ENCODE measurements at places on chromosomes 2 and 18. TPM values are rescaled to one million over a fixed set of nuclear protein-coding genes. Genes with fewer than 3 reads are reported as not detected.
A peak's percentile ranks its signal among the peaks of the same experiment; 100 is the strongest.

DNA sequence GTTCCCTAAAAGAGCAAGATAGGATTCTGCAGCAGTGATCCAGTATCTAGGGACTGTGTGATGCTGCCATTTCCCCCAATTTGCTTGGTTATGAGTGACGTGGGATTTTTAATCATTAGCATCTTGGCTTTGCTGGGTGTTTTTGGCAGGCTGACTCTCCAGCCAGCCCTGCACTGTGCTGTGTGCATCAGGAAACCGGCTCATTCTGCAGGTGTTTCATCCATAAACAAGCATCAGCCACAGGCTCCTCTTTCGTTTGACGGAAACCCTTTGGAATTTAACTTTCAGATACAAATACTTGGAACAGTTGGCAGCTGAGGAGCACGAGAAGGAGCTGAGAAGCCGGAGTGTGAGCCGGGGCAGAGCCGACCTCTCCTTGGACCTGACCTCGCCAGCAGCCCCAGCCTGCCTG lies 135.9 kb downstream of the TPGS2 start:
- DNase-seq: no peak

- no peak for DNase-seq
These were observed 1635.0 kb upstream of the ACVR2A start for GRCh38 chr2:146209842-146210275.

DNA sequence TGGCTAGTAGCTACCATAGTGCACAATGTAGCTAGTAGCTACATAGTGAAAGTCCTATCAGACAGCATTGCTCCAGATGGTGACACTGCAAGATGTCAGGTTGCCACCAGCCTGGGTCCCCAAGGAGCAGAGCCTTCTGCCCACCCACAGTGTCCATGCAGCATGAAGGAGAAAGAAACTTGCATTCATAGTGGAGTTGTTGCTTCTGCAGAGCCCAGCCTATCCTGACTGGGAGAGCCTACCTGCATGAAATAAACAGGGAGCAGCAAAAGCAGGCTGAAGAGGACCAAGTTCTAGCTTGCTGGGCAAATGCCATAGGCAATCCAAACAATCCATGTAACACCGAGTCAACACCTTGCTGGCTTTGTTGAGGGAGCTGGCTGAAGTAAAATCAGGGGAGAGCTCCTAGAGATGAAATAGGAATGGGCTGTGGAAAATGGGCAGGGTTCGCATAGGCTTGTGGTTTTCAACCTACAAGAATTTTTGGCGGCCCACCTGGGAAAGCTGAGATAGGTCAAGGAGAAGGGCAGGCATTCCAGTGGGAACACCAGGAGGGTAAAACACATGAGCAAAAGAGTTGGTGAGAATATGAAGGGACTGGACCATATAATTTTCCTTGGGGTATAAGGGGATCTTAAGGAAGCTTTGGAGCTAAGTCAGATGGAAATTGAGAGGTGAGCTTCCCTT lies 195.8 kb downstream of the CYP26B1 start:
- DNase-seq: no peak

DNA sequence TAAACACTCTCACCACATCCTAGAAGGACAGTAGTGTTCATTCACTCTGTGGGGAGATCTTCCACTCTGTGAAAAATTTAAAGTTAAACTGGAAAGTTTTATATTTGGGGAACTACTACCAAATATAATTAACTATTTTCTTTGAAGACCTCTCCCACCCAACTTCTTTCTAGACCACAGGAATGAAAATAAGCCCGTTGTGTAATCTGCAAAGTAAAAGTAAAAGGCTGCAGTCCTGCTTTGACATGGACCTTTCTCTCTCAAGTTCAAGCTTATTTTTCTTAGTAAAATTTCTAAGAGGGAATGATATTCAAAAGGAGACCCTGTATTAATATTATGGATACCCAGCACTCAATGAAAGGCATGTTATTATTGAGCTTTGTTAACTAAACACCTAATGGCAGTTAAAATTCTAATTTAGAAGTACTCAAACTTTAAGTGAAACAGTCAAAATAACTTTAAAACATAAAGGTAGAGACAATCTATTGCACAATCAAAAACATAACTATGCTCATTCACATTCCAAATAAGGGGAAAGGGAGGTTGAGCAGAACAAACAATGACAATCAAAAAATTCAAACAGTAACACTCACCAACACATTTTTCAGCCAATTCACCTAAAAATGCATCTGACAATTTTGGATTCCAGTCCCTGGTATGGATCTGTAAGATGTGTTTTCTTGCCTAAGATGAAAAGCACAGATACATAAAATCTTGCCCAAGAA lies 98.5 kb downstream of the ATAD2B start:
- no peak for DNase-seq

GRCh38 chr2:236574000-236574399 lies 4.4 kb downstream of the ACKR3 start:
- DNase-seq: no peak

DNA sequence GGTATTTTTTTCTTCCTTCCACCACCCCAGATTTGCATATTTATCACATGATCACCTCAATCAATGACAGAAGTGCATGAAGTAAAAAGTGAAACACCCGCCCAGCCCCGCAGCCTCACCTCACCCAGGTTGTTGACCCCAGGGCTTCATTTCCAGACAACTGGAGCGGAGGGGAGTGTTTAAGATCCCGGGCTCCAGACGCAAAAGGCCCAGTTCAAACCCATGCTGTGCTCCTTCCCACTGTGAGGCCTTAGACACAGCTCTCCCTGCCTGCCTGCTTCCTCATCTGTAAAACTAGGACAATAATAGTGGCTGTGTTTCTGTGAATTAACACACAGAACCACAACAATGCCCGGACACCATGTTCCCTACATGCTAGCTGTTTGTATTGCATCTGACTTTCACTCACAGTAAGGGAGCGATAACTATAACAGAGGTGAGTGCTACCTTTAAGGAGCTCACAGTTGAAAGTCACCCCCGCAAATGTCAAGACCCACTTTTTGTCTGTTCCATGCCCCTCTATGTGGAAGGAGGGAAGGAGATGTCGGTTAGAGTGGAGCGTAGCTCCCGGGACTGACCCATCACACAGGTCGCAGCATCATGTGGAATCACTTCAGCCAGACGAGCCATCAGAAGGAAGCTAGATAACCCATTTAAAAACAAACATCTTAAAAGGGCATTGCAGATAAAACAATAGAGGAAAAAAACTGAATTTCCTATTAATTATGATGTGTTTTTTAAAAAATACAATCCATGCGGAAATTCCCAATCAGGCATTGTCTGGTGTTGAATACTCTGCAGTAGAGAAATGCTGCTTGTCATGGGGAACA lies 77.5 kb upstream of the DAPL1 start:
- no peak for DNase-seq

GRCh38 chr2:64692401-64692800 lies 38.7 kb upstream of the SERTAD2 start:
- no peak for DNase-seq

DNA sequence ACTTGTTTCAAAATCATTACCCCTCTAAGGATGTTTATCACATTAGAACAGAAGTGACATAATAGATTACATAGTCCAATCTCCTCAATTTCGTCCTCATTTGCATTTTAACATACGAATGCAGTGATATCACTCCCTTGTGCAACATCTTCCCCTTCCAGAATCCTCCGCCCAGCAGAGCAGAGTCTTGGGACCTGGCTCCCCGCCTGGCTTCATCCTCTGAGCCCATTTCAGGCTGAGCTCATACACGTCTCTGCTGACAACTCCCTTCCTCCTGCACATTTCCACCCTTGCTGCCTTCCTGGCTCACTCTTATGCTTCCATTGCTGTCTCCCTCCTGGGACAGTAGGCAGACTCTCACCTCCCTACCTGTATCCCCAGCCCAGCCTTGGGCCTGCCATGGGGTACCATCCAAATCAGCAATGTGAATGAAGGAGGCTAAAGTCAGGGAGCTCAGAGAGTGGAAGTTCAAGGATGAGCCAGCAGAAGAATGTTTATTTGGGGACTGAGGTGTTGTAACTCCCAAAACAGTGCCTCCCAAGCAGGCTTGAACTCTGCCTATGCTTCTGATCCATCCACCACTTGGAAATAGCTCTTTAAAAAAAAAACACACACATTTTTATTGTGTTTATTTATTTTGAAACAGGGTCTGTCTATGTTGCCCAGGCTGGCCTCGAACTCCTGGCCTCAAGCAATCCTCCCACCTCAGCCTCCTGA lies 165.2 kb downstream of the TMEM200C start:
- no peak for DNase-seq

GRCh38 chr2:34241905-34242762 lies 643.0 kb upstream of the FAM98A start:
- peak; percentile 39 for DNase-seq

- no peak for DNase-seq
These were observed 569.7 kb downstream of the RIT2 start for GRCh38 chr18:42545825-42546224.

GRCh38 chr2:23593752-23594459 lies 208.9 kb downstream of the KLHL29 start:
- DNase-seq: no peak

GRCh38 chr2:176553685-176554100 lies 284.5 kb downstream of the MTX2 start:
- peak; percentile 66 for DNase-seq

GRCh38 chr2:10431797-10432196 lies 16.3 kb downstream of the ODC1 start:
- DNase-seq: no peak

SLC9A4 gene
- 8.2 TPM for polyA plus RNA-seq

REG1B gene
- polyA plus RNA-seq: not detected

POTEC gene
- polyA plus RNA-seq: 0.09 TPM

LIMS1 gene
- 55.5 TPM for polyA plus RNA-seq

GALR1 gene
- 0.09 TPM for polyA plus RNA-seq

ANKAR gene
- polyA plus RNA-seq: 16.4 TPM

PRKAG3 gene
- 0.11 TPM for polyA plus RNA-seq

Data from renal cortex interstitium (tissue), 15 donors.